ENCODE measurements at places on chromosomes 16 and 17.

- DNase-seq = no peak
Measured at GRCh38 chr17:75776386-75777295, 8.0 kb upstream of the UNK start.

DNA sequence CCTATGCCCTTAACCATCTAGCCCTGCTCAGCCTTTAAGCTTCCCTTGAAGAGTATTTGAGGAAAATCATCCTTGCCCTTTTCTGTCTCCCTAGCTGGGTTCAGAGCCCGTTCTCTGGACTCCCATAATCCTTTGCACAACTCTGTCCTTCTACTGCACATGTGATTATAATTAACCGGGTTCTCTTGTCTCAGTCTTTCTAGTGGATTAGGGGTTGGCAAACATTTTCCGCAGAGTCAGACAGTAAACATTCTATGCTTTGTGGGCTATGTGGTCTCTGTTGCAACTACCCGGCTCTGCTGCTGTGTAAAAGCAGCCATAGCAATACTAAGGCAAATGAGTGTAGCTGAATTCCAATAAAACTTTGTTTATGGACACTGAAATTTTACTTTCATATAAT, 80.0 kb downstream of the CDRT15 start:
- no peak for DNase-seq

DNA sequence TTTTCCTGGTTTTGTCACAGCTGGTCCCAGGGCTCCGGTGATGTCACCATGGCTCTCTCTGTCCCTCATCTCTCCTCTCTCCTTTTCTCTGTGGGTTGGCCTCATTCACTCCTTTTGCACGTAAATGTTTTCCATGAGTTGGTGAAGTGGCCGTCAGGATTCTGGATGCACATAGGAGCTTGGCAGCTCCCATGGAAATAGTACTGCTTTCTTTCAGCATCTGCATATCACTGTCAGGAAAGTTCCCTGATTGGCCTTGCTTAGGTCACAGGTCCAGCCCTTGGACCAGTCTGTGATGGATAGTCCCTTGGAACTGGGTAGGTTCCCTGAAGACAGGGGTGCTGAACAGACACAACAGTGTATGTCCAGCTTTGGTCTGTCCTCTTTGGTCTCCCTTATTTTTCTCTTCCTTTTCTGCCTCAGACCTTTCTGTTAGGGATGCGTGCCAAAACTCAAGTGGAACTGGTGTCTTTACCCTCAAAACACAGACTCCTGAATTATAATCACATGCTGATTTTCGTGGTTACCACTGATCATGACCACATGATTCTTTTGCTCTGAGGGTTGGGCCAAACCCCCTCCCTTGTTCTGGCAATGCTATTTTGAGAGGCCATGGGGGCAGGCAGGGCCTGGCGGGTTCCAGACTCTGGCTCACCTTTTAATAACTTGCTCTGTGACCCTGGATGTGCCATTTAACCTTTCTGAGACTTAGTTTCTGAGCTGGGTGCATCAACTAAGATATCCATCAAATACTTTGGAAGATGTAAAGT, 99.0 kb downstream of the MSI2 start:
- DNase-seq = no peak

- DNase-seq = no peak
Measured at GRCh38 chr17:56913353-56913866, 439 bp downstream of the TRIM25 start.

GRCh38 chr16:87406495-87407088, 14.5 kb downstream of the MAP1LC3B start:
- DNase-seq = no peak

All from NCI-H1930 (cell line).